ENCODE measurements at places on chromosomes 4 and X.

DNA sequence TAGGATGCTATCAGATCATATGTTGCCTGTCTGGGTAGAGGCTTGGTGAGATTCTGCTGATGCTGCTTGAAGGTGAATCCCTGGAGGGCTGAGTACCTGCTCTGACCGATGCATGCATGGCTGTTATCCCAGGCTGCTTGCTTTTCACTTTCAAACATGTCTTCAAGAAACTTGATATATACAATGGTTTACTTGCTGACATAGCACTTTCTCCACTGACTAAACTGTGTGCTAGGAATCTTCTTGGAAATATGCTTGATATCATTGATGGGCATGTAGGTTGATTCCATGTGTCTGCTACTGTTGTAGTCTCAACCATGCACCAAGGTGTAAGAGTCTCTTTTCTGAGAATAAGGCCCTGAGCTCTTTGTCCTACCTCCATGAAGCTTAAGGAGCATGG, 79.6 kb upstream of the WDR1 start:
- DNase-seq = no peak

GRCh38 chr4:57194068-57194611, 84.0 kb upstream of the IGFBP7 start:
- no peak for DNase-seq

GRCh38 chrX:122941806-122942205, 242.3 kb upstream of the GRIA3 start:
- no peak for DNase-seq

DNA sequence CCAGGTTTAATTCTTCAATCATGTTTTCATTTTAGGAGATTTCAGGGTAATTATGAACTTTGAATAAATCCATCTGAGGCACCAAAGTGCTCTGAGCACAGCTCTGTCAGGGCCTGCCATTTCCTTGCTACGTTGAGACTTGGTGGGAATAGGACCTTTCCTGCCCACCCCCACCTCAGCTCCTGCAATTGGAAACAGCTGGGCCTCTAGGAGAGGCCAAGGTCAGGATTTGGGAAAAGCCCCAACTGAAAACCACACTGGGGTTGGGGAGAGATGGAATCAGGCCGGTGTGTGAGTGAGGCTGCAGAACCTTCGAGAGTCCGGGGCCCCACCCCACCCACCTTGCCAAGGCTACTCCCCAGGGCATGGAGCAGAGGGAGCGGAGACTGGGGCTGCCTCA, 212.7 kb upstream of the BCOR start:
- no peak for DNase-seq

GRCh38 chr4:176102414-176103063, 36.9 kb downstream of the WDR17 start:
- no peak for DNase-seq

DNA sequence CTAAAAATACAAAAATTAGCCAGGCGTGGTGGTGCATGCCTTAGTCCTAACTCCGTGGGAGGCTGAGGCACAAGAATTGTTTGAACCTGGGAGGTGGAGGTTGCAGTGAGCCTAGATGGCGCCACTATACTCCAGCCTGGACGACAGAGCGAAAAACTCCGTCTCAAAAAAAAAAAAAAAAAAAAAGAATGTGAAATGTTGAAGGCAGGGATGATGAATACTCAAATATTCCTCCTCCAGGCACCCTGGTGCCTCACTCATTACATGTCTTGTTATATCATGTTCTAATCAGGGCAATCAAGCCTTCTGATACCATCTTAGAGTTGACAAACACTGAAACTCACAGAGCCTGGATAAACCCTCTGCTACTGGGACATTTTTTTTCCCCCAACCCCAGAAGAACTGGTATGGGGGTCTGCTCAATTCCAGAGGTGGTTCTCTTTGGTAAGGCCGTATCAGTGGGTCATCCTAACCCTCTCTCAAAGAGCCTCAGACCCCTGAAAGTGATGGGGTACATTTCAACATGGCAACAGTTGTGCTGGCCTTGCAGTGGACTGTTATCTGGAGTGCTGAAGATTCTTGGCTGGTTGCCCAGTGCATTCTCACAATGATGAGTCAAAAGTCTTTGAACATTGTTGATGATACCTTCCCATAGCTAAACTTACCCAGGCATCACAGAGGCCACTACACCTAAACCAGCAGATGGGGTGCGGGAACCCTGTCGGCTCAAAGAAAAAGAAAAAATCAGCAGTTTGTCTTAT, 2.4 kb upstream of the SH3KBP1 start:
- no peak for DNase-seq

GRCh38 chrX:109840585-109840984, 107.5 kb upstream of the ACSL4 start:
- DNase-seq = peak; percentile 44

DNA sequence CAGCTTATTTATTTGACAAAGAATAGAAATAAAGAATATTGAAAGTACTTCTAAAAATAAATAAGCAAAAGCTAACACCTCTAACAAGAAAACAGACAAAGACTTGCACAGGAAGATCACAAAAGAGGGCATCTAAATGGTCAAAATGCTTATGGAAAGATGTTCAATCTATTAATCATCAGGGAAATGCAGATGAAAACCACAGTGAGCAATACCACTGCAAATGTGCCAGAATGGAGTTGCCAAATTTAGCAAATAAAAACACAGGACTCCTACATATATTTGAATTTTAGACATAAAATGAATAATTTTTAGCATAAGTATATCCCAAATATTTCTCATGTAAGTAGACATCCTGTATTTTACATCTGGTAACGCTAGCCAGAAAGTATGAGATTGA, 56.1 kb upstream of the HPGD start:
- DNase-seq = no peak

DNA sequence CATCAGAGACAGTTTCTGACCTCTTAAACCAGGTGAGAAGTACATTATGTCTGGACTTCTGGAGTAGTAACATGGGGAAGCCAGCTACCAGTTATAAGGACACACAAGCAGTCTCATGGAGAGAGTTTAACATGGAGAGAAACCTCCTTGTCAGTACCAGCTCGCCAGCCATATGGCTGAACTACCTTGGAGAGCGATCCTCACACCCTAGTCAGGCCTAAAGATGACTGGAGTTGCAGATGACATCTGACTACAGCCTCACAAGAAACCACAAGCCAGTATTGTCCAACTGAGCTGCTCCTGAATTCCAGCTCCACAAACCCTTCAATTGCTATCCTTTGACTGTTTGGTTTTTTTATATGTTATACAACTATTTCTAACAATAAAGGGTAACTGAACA, 49.8 kb downstream of the PDHA2 start:
- DNase-seq = no peak

DNA sequence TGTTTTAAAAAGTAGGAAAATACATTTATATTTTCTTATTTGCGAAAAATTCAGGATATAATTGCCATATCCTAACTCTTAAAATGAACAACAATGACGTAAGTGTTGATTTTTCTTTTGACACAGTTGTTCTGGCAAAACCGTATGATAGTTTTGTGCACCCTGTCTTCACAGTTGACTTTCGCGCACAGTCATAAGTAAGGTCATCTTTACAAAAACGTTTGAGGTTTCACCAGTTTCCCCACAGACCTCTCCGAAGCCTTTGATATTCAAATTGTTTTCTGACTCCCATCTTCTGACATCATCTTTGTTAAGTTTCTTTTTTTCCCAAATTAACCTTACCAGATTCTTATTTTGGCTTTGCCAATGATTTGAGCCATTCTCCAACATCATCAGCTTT, 48.1 kb upstream of the ATXN3L start:
- no peak for DNase-seq

- no peak for DNase-seq
Measured at GRCh38 chr4:168388890-168389289, 70.3 kb upstream of the DDX60 start.

DNA sequence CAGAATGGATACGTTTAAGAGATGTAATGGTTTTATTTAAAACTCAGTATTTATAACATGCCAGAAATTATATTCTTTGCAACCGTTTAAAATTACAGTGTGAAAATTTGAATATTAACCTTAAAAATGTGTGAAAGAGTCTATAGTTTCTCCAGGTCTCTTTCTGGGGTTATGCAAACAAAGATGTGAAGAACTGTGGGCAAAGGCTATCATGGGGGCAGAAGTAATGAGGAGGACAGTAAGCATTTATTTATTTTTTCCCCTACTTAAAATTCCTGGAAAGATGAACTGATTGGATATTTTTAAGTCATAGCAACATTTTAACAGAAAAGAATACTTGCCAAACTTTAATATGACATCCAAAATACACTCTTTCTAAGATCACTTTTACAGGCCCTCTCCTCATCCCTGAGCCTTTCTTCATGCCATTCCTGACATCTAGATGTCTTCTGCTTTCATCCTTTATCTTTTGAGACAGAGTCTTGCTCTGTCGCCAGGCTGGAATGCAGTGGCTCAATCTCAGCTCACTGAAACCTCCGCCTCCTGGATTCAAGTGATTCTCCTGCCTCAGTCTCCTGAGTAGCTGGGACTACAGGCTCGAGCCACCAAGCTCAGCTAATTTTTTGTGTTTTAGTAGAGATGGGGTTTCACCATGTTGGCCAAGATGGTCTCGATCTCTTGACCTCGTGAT, 46.1 kb downstream of the TMEM131L start:
- no peak for DNase-seq

DNA sequence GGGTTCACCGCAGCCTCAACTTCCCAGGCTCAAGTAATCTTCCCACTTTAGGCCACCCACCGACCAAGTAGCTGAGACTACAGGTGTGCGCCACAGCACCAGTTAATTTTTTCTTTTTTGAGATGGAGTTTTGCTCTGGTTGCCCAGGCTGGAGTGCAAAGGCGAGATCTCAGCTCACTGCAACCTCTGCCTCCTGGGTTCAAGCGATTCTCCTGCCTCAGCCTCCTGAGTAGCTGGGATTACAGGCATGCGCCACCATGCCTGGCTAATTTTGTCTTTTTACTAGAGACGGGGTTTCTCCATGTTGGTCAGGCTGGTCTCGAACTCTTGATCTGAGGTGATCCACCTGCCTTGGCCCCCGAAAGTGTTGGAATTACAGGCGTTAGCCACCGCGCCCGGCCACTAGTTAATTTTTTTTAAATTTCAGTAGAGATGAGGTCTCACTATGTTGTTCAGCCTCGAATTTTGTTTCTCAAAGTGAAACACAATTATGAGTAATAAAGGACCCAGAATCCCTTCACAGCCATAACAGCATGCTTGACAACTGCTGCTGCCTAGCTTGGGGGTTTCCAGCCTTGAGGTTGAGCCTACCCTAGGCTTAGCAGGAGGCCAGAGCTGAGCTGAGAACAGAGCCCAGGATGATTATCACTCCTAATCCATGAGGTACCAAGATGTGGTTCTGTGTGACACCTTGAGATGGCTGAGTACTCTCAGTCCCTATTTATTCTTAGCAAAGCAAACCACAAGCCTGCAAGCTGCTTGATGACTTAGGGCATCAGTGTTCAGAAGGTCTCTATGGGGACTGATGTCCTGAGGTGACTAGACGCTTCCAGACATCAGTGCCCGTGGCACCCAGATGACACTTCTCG, 41.6 kb upstream of the NKRF start:
- peak; percentile 57 for DNase-seq
